ENCODE measurements at places on chromosomes 16 and 17.

DNA sequence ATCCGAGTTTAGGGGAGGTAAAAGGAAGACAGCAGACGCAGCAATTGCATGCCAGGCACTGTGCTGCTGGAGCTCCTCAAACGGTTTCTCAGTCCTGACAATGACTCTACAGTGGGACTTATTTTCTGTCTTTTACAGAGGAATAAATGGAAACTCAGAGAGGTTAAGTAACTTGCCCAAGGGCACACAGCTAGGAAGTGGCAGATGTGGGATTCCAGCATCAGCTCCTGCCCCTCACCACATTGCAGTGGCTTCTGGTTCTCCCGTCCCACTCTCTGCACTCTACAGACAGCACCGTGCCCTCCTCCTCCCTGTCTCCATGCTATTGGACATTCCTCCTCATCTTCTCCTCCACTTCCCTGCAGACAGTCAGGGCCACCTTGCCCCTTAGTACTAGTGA is 74.2 kb upstream of the KSR1 start:
- DNase-seq: no peak

DNA sequence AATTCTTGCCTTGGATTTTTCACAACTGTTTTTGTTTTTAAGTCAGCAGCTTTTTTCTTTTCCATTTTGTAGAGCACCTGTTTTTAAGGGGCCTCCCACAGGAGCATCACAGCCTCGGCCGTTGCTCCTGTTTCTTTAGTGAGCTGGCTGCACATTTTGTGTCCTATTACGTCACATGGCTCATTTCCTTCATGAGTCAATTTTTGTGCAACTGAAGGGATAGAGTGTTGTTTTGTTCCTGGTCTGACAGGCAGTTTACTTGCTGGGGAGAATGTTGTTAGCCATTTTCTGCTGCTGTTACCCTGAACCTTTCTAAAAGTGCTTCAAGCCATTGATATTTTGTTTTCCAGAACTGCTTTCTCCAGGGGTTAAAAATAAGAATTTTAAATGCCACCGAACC is 45.0 kb upstream of the CRISPLD2 start:
- no peak for DNase-seq

DNA sequence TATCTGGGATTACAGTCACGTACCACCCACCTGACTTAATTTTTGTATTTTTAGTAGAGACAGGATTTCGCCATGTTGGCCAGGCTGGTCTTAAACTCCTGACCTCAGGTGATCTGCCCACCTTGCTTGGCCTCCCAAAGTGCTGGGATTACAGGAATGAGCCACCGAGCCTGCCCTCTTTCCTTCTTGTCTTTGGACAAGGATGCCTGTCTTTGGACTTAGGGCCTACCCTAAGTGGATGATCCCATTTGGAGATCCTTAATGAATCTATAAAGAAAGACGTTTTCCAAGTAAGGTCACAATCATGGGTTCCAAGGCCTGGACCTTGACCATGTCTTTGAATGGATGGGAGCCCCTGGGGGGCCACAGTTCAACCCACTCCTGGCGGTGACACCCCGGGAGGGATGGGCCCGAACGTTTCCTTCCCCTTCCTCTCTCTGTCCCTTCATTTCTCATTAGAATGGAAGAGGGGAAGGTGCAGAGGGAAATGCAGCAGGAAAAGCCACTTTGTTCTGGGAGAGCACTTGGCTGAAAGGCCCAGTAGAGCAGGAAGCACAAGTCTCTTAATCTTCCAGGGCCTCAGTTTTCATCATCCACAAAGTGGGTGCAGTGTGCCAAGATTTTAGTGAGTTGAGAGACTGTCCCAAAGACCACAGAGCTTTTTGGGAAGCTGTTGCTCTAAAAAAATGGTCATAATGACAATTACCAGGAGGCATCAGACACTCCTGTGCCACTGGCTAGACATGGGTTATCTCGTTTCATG is 353.3 kb downstream of the SEC14L1 start:
- DNase-seq: no peak

DNA sequence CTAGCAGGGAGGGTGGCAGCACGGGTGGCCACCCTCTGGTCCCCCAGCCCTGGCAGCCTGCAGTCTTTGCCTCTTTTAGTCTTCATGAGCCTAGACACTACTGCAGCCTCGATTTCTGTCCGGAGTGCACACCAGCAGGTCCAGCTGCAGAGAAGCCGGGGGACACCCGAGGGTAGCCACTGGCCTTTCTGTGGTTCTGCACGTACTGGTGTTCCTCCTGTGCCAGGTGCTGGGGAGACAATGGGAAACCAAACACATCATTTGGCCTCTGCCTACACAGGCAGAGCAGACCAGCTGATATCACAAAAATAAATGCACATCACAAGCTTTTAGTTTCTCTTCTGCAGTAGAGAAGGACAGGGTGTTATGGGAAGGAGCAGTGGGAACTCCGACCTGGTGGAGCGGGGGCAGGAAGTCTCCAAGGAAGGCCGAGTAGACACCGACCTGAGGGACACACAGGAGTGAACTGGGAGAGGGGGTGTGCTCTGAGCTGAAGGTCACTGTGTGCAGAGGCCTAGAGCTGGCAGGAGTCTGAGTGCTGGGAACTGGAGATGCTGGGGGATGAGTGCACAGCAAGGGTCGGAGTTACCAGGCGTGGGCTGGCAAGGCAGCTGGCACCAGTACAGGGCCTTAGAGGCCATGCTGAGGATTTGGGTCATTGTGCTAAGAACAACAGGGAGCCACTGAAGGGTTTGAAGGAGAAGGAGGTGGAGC is 23.1 kb downstream of the GPT2 start:
- DNase-seq: no peak

GRCh38 chr17:35086931-35087573 is 23.5 kb upstream of the RFFL start:
- no peak for DNase-seq

DNA sequence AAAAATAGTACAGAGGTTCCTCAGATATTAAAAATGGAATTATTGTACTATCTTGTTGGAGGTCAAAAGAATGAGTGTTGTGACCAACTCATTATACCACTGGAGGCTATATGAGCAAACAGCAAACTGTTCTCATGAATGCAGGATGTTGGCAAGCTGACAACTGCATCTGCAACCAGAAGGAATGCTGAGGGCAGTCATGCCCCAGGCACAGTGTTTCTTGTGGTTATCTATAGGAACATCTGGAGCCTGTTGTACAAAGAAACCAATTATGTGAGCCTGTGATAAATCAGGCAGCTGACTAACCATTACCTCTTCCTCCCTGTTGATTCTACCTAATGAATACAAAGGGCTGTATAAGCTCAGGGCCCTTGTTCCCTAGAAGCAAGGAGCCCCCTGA is 2057.1 kb downstream of the TP53TG3F start:
- DNase-seq: no peak

GRCh38 chr16:35731341-35732040 is 2272.1 kb downstream of the TP53TG3F start:
- no peak for DNase-seq

- DNase-seq: no peak
These were observed 18.4 kb upstream of the UBE2I start for GRCh38 chr16:1290860-1291575.

- no peak for DNase-seq
These were observed 42.0 kb upstream of the NFAT5 start for GRCh38 chr16:69523566-69524305.

DNA sequence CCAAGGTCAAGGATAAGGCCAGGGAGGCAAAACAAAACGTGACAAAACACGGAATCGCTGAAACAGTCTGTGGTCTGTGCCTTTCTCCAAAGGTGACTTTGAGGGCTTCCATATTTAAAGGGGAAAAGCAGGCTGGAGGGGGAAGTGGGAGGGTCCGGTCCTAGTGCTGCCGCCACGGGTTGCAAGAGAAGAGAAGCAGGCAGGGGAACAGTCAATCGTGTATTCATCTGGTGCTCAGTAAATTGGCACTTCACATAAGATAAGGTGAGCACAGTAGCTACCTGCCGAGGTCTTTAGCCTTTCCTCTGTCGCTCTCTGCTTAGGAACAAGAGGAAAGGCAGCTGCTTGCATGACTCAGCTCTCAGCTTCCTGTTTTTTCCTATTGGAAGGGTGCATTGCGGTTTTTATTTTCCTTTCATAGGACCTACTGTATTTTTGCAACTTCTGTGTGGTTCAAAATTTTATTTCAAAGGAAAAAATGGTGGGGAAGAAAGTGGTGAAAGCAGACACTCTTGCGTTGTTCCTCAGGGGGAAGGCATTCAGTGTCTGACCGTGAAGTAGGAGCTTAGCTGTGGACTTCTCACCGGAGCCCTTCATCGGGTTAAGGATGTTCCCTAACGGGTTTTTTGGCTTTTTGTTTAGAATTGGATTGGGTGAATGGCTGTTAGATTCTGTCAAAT is 7.1 kb upstream of the LGALS3BP start:
- DNase-seq: no peak

DNA sequence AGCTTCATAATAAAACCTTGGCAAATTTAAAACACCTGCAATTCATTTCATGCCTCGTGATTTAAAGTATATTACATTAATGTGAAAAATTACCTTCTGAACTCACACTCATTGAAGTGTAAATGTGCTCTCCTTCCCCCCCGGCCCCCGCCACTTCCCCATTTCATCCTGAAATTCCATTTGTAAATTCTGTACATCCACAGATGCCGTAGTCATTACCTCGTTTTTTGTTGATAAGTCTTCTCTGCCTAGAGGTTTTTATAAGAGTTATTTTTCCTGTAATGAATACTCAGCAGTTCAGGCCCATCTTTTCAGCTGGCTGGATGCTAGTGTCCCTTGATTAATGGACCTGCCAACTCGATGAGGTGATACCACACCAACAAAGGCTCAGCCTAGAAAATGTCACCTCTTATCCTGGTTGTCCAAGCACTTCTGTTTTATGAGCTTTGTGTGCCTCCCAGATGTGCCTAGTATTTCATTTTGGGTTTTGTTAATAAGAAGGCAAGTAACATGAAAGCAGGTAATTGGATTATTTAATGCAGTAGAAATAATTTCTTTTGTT is 64.8 kb upstream of the KIFC3 start:
- DNase-seq: no peak

DNA sequence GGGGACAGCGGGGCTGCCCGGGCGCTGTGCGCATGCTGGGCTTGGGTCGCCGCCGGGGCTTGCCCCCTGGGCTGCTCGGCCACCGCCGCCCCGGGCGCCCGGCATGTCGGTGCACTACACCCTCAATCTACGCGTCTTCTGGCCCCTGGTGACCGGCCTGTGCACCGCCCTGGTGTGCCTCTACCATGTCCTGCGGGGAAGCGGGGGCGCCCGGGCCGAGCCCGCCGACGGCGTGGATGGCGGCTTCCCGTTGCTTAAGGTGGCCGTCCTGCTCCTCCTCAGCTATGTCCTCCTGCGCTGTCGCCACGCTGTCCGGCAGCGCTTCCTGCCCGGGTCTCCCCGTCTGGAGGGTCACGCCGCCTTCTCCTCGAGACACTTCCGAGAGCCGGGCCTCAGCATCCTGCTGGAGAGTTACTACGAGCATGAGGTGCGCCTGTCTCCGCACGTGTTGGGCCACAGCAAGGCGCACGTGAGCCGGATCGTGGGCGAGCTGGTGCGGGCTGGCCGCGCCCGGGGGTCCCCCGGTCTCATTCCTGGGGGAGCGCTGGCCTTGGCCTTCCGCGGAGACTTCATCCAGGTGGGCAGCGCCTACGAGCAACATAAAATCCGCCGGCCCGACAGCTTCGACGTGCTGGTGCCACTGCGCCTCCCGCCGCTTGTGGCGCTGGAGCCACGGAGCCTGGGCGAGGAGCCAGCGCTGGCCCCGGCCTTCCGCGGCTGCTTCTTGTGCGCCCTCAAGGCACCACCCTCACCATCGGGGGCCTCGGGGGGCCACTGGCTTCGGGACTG is 789 bp downstream of the ITPRIPL2 start:
- DNase-seq: no peak

- no peak for DNase-seq
These were observed 66.4 kb downstream of the NDEL1 start for GRCh38 chr17:8502126-8502525.

- DNase-seq: no peak
These were observed 72.6 kb upstream of the LGALS9 start for GRCh38 chr17:27558341-27558740.

DNA sequence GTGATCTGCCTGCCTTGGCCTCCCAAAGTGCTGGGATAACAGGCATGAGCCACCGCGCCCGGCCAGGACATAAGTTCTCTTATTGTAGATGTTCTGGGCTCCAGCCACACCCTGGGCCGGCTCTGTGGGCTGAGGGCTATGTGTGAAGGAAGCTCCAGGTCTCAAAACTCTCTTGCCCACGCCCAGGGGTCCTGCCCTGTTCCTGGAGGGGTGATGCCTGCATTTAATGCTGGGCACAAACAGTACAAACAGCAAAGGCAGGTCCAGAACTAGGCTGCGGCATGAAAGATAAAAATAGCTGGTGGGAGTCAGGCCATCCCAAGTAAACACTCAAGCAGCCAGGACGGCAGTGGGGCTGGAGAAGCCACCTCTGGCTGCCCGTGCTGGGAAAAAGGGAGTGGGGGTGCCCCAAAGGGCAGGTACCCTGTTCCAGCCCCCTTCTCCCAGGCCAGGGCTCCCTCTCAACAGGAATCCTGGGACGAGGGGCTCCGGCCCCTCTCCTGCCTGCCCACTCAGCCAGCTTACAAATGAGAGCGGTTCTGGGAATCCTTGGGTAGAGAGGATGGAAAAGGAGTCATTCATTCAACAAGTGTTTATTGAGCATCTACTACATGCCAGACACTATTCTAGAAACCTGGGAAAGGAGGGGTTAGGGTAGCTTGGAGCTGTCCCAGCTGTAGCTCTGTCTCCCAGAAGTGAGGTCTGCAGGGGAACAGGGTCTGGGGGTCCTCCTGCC is 4.6 kb downstream of the TRIM47 start:
- no peak for DNase-seq

- no peak for DNase-seq
These were observed 15.6 kb downstream of the PDK2 start for GRCh38 chr17:50110591-50111349.

DNA sequence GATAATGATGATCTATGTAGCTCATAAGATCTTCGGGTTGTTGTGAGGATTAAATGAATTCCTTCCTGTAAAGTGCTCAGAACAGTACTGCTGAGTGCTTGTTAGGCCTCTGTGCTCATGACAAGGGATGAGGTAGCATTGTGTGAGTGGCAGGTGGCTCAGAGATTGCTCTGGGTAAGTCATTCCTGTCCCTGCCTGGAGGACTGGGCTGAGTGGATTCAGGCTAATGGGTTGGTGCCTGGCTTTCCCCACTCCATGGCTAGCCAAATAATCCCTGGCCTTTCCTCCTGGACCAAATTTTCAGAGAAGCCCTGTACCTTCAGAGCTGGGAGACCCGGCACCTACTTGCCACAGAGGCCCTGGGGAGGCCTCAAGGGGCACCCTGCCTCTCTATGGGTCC is 1.3 kb upstream of the CCDC92B start:
- DNase-seq: no peak

DNA sequence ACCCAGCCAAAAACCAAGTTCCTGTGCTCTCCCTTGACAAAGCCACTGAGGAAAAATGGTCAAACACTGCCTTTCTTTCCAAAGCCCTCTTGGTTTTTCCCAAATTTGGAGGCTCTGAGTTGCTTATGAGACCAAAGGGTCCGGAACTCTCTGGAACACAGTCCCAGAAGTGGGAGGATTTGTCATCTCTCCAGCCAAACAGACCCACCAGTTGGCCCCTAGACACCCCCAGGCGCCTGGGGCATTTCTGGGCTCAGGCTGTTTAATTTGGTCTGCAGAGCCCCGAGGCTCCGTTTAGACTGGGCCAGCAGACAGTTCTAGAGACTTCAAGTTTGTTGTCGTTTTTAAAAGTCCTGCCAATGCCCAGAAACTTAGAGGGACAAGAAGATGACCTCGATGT is 239.1 kb downstream of the SEC14L1 start:
- no peak for DNase-seq
